Suprapubic skin (tissue), 4 donors: ENCODE measurements at places on chromosomes 1 and 21.

GRCh38 chr1:191558379-191558778, 599.9 kb upstream of the RGS18 start:
- no peak overlapping the region for H3K4me3 ChIP-seq
- no peaks in the 10 kb centered on the region for H3K4me1 ChIP-seq
- no peaks in the 10 kb centered on the region for H3K36me3 ChIP-seq
- H3K27me3 ChIP-seq: no peaks in the 10 kb centered on the region
- H3K27ac ChIP-seq: no peak overlapping the region
- DNase-seq: no peak

DNA sequence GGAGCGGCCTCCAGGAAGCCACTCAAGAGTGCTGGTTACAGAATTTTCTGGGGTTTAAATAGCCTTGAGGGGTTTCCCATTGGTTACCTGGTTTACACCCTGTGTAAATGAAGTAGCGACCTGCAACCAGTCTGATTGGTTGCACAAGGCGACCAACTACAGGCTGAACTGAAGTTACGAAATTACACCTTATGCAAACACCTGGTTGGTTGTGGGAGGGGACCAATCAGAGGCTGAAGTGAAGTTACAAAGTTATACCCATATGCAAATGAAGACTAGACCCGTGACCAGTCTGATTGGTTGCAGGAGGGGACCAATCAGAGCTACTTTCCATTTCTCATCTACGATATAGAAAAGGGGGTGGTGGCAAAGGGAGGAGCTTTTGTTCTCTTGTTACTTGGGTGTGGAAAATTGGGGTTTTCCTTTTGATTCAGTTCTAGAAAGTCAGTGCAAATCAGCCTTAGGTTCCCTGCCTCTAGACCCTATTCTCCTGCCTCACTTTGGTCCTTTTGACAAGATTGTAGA, 22.2 kb upstream of the C1orf174 start:
- peaks cover 42% of the 10 kb centered on the region for H3K27me3 ChIP-seq
- H3K4me3 ChIP-seq: no peak overlapping the region
- H3K4me1 ChIP-seq: no peaks in the 10 kb centered on the region
- DNase-seq: no peak

- no peak for DNase-seq
- H3K4me1 ChIP-seq: peaks cover 45% of the 10 kb centered on the region
- no peak overlapping the region for H3K27ac ChIP-seq
- H3K4me3 ChIP-seq: no peak overlapping the region
- no peaks in the 10 kb centered on the region for H3K27me3 ChIP-seq
- H3K36me3 ChIP-seq: no peaks in the 10 kb centered on the region
Observed at GRCh38 chr21:29312981-29313380, 14.3 kb downstream of the BACH1 start.

DNA sequence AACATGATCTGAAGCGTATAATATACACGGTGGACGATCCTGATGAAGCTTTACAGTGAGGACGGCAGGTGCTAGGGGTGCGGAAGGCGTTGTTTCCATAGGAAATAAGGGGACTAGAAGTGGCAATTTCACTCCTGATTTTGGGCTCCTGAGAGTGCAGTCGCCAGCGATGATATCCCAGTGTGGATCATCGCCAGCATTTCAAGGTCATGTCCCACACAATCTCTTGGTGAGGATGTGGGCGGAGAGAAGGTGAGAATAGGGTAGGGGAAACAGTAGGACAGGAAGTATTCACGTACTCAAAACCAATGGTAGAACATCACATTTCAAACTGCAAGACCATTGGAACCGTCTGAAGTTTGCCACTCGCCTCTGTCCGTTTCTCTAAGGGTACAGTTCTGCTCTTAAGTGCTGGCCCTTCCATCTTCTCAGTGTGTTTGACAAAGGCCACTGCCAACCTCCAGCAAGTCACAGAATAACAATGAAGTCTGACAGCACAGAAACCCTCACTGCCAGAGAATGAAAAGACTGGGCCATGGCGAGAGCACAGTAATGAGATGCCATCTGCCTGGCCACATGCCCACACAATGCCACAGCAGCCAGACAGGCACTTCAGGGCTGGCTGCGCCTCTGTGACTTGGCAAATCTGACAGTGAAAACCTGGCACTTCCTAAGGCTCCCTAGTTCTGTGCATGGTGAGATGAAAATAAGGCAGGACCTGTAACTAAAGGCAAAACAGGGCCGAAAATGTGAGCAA, 27.9 kb downstream of the PCSK9 start:
- H3K27ac ChIP-seq: no peak overlapping the region
- H3K36me3 ChIP-seq: peaks cover 54% of the 10 kb centered on the region
- H3K27me3 ChIP-seq: no peaks in the 10 kb centered on the region
- no peak for DNase-seq
- peaks cover 17% of the 10 kb centered on the region for H3K4me1 ChIP-seq
- no peak overlapping the region for H3K4me3 ChIP-seq

GRCh38 chr1:18160290-18160942, 52.8 kb downstream of the IGSF21 start:
- peaks cover 19% of the 10 kb centered on the region for H3K27me3 ChIP-seq
- no peak overlapping the region for H3K27ac ChIP-seq
- H3K4me1 ChIP-seq: peaks cover 11% of the 10 kb centered on the region

DNA sequence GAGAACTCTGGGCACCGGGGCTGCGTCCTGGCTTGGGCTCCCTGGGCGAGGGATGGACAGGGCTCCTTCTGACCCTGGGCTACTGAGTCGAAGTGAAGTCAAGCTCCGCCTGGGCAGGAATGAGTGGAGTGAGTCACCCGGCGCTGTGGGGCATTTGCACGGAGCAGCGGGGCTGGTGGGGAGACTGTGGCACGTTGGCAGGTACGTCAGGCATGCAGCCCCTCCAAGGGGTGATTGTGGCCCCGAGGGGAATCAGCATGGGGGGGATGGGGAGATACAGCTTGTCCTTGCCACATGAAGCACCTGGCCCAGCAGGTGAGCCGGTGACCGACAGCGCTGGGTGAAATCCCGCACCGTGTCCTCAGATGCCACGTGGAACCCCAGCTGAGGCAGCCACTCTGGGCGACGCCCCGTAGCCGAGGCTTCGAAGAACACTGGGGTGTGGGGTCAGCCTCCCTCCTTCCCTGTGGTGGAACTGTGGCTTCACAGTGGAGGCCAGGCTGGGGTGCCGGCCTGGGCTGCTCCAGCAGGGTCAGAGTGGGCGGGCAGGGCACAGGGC, 62.3 kb downstream of the COL18A1 start:
- H3K4me1 ChIP-seq: peaks cover 46% of the 10 kb centered on the region
- H3K4me3 ChIP-seq: no peak overlapping the region
- H3K36me3 ChIP-seq: peaks cover 2% of the 10 kb centered on the region
- no peak for DNase-seq
- H3K27ac ChIP-seq: no peak overlapping the region

- peaks cover 30% of the 10 kb centered on the region for H3K36me3 ChIP-seq
- peak within 1 kb of the TSS; percentile 97 for H3K27ac ChIP-seq
- peak; percentile 97 for DNase-seq
- peaks cover 67% of the 10 kb centered on the region for H3K4me1 ChIP-seq
Observed at GRCh38 chr1:154970631-154971340, at the start of gene SHC1. Gene SHC1, minus strand, starts transcription at chr1:154970747. Its CDS starts 221 bp downstream, at chr1:154970526.

GRCh38 chr1:60280256-60280655, 206.7 kb upstream of the C1orf87 start:
- no peaks in the 10 kb centered on the region for H3K36me3 ChIP-seq
- peak; percentile 60 for DNase-seq
- H3K27me3 ChIP-seq: no peaks in the 10 kb centered on the region
- peaks cover 20% of the 10 kb centered on the region for H3K4me1 ChIP-seq
- no peak overlapping the region for H3K4me3 ChIP-seq
- H3K27ac ChIP-seq: peak overlapping the region; percentile 48

GRCh38 chr21:29704719-29705118, 235.1 kb downstream of the GRIK1 start:
- H3K4me1 ChIP-seq: no peaks in the 10 kb centered on the region
- no peak overlapping the region for H3K27ac ChIP-seq
- H3K36me3 ChIP-seq: no peaks in the 10 kb centered on the region
- no peak overlapping the region for H3K4me3 ChIP-seq
- no peak for DNase-seq
- no peaks in the 10 kb centered on the region for H3K27me3 ChIP-seq

DNA sequence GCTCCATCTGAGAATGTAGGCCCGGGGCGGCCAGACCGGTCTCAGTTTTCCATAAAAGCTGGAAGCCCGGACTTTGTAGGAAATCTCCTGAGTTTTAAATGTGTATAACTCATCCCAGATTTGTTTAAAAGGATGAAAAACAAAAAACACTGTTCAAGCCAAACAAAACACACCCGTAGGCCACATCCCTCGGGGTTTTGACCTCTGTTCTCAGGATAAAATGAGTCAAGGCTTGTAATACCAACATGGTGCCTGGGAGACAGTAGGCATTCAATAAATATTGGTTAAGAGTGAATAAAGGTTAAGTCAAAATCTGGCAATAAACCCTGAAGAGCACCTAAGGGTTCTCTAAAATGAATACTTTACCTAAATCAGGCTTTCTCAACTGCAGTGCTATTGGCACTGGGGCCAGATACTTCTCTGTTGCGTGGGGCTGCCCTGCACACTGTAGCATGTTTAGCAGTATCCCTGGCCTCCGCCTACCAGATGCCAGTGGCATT, 55.0 kb downstream of the KAZN start:
- H3K27me3 ChIP-seq: no peaks in the 10 kb centered on the region
- H3K36me3 ChIP-seq: no peaks in the 10 kb centered on the region
- no peak for DNase-seq
- H3K4me1 ChIP-seq: no peaks in the 10 kb centered on the region
- no peak overlapping the region for H3K27ac ChIP-seq
